ENCODE measurements at places on chromosomes 5 and 9.

- DNase-seq = peak; percentile 43
Observed at GRCh38 chr5:31470608-31471007, 61.3 kb downstream of the DROSHA start.

- no peak for DNase-seq
Observed at GRCh38 chr5:140481758-140482157, 65.7 kb upstream of the EIF4EBP3 start.

DNA sequence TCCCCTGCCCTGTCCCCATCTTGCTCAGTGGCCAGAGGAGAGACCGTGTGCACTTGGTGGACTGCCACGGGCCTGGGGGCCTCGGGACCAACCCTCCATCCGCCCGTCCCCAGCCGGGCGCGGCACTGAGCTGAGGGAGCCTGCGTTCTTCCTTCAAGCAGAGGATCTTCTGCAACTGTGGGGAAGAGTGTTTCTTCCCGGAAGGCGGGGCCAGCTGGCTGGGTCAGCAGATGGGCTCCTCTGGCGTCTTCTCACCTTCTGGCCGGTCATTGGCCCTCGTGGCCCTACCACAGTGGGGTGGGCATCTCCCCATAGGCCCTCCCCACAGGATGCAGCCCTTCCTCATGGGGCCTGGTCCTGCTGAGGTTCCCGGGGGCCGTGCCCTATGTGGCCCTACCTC lies 17.4 kb downstream of the RXRA start:
- DNase-seq = no peak

DNA sequence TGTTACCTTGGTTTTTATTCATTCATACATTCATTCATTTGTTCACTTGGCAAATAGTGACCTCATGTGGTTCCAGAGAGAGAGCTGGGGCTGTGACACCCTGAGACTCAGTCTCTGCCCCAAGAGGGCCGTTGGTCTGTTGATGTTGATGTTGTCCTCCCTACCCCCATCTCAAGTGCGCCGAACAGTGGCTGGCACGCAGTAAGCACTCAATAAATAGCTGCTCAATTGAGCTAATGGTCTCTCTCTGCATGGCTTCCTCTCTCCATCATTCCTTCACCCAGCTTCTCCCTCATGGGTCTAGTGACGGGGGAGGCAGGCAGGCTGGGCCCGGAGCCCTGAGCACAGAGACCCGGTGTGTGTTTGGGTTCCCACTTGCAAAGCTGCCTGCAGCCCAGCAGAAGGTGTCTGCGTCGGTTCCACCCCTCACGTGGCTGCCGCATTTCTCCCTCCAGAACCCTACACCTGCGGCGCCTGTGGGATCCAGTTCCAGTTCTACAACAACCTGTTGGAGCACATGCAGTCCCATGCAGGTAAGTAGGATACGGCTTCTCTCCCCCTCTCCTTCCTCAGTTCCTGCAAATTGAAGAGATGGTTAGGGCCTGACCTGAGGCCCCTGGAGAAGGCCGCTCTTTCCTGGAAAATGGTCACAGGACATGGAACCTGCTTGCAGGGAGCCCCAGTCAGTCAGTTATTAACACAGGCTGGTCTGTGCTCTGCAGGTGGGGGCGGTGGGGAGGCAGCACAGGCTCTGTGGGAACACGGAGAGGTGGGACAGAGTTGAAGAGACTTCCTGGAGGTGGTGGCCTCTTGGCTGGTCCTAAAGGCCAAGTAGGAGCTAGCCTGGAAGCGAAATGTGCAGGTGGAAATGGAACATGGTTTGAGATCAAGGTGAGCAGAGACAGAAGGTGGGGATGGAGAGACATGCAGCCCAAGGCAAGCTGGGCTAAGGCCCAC lies 42.0 kb downstream of the AMBP start:
- DNase-seq = no peak

DNA sequence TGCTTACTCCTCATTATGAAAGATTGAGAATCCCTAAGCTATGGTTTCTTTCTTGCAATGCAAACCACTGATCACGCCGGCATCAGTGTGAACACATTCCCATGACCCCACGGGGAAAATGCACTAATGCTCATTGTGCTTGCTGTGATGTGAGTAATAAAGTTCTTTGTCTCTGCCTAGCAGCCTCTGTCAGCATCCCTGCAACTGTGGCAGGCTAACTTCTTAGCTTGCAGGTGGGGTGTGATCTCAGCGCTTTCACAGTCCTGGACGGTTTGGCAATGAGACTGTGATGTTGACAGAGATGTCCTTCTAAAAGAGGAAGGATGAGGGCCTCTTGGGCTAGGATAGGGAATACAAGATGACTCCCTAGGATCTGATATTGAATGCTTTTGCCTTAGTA lies 1218.7 kb downstream of the EFNA5 start:
- DNase-seq = no peak

- DNase-seq = no peak
Observed at GRCh38 chr9:28909526-28909925, 1336.2 kb upstream of the C9orf72 start.

- DNase-seq = no peak
Observed at GRCh38 chr5:168269937-168270330, 21.5 kb upstream of the WWC1 start.

- DNase-seq = no peak
Observed at GRCh38 chr9:134544388-134545214, 97.0 kb upstream of the COL5A1 start.

DNA sequence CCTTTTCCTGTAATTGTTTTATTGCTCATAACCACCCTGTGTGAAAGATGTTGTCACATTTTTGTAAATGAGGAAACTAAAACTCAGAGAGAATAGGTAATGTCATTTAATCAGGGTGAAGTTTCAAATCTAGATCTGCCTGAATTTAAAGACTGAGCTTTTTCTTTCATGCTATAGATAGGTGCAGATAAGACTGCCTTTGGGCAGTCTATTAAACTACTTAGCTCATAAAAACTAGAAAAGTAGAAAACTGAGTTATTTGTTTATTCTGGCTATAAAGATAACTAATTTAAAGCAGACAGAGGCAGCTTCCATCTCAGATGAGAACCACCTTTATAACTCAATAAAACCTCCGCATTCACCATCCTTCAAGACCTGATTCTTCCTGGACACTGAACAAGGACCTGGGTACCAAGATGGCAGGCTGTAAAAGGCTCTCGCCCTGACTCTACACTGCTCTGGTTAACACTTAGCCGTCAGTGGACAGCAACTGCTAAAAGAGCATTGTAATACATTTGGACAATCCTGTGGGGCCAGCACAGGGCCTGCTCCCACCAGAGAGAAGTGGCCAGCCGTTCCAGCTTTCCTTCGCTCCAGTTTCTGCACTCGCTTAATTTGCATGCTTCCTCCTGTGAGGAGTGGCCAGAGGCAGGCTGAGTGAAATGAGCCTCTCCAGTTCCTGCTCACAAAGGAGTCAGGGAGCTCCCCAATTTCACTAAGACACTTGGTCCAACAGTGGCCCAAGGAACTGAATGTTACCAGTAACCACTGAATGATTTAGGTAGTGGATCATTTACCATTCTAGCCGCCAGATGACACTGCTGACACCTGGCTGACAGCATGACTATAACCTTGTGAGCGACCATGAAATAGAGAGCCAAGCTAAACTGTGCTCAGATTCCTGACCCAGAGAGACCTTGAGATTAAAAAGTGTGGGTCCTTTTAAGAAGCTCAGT lies 566.4 kb downstream of the EFNA5 start:
- no peak for DNase-seq

- no peak for DNase-seq
Observed at GRCh38 chr5:1217596-1218206, 7.5 kb upstream of the SLC6A18 start.

DNA sequence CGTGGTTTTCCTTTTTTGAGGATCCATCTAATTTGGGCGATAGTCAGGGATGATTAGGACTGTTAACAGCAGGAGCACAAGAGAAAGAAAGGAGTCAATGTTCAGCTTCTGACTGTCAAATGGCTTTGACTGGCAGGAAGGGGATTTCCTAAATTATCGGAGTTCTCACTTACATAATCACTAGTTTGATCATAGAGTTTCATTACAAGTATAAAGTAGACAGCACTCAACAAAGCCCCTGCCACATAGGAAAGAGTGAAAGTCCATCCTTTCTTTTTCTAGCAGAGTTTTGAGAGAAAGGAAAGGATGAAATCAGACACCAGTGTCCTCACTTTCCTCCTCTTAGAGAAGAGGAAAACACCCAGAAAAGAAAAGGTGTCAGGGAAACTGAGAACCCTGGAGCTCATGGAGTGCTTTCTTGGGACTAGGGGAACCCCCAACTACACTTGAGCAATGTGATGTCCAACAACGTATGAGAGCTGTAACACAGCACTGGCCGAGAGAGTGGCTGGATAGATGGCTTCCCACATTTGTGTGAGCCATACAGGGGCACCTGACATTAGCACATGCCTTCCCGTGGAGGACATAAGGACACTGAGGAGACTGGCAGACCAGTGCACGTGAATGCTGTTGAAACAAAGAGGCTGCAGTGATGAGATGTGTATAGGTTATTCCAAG lies 26.0 kb upstream of the LPAR1 start:
- no peak for DNase-seq

DNA sequence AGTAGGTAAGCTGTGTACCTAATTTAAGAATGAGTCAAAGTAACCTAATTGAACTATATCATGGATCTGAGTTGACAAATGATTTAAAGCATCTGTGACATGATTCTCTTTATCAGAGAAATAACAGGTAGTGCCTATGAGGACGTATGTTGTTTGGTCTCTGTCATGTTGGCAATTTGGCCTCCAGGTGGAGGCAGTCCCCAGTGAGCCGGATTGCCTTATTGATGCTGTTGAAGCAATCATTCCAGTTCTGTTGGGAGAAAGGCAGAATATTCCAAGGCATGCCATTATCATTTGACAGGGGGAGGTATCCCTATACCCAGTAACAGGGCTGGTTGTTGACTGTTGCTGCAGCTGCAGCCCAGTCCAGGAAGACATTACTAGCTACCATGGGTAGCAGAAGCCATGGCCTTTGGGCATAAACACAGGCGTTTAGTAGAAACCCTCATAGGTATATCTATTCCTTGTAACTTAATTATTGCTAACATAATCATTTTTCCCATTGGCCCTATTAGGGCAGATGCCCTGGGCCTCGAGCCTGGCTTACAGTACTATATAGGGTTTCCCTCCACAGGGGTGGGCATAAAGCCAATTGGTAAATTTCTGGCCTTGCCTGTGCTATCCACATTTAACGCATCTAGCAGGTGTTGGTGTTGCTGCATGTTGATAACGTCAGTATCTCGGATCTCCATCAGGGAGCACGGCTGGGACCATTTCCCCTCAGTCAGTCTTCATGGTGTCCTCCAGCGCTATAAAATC lies 12.2 kb upstream of the SLC22A4 start:
- no peak for DNase-seq

DNA sequence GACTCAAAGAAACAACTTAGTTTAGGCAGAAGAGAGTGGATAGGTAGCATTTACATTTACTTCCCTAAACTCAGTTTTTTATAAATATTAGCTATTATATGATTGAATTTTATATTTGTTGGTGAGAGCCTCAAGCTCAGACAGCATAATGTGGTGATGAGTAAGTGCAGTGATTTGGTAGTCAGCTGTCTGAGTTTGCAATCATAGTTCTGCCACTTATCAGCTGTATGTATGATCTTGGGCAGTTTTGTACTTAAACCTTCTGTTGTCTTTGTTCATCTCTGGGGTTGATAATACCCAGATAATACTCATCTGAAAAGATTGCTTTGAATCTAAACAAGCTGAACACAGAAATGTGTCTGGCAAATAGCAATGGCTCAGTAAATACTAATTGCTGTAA lies 108.8 kb downstream of the ANXA1 start:
- no peak for DNase-seq

- no peak for DNase-seq
Observed at GRCh38 chr5:172835290-172835993, 1.4 kb downstream of the ERGIC1 start.

GRCh38 chr9:129703667-129704355 lies 38.4 kb downstream of the PRRX2 start:
- no peak for DNase-seq

GRCh38 chr5:176492431-176492830 lies 44.2 kb downstream of the FAF2 start:
- DNase-seq = no peak

DNA sequence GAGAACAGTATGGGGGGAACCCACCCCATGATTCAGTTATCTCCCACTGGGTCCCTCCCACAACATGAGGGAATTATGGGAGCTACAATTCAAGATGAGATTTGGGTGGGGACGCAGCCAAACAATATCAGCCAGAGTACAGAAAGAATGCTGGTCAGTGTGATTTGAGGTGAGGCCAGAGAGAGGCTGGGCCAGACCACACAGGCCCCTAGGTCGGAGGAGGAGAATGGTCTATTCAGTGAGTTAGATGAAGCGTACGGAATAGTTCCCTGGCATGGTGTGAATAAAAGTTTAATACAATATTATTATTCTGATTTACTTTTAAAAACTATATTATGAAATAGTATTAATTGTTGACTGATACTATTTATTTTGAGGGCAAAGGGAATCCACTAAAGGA lies 39.7 kb downstream of the PCSK5 start:
- no peak for DNase-seq

DNA sequence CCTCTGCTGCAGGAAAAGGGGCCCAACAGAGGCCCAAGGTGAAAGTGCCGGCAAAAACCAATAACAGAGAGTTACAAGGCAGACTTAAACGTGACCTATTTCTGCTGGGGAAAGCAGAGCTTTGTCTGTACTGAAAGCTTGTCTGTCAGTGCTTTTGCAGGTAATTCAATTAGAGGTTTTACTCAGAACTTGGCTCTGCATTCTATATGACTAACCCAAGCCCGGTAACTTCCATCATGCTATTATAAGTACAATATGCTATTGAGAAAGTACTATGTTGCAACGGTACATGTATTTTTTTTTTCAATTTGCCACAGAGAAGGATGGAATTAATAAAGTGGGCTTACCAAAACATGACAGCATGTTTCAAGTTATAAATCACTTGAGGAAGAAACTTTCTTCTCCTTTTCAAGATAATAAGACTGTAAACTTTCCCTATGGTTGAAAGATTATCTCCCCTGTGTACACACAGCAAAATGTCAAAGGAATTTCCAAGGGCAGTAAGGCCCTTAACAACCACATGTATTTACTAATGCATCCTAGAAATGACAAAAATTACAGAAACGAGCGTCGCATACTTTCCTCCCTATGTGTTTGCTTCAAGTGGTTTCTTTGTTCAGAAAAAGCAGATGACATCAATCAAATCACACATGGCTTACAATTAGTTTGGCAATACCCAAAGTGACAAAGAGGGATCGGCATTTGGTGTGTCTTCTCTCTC lies 282.4 kb downstream of the EFNA5 start:
- no peak for DNase-seq
